PC-3 (cell line): ENCODE measurements at places on chromosomes 16 and 17. TPM values are rescaled to one million over a fixed set of nuclear protein-coding genes. Genes with fewer than 3 reads are reported as not detected.

Gene FZD2
- total RNA-seq, result 11.6 and 12.8 TPM in 2 replicates

Gene MSLN
- 0.73 and 4.7 TPM in 2 replicates for total RNA-seq

DNA sequence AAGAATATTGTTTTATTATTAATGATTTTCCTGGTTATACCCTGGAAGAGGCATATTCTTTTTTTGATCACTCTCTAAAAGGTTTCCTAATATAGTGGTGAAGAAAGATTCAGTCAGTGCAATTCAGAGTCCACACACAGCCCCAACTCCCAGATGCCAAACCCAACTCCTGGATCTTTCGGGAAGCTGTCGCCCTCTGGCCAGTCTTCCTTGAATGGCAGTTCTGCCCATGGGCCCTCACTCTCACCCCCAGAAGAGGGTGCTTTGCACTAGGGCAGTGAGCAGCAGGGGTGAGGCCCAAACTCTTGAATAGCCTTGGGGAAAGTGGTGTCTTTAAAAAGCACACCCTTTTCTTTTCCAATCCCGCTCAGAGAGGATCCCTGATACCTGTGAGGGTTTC, 11.0 kb downstream of the KRT32 start:
- DNase-seq, result no peak

Gene KRTAP4-5
- total RNA-seq, result not detected in 2 replicates

GRCh38 chr16:73915140-73915539, 381.5 kb upstream of the PSMD7 start:
- DNase-seq, result no peak

- DNase-seq, result no peak
Measured at GRCh38 chr16:51359141-51359955, 208.3 kb upstream of the SALL1 start.
